ENCODE measurements at places on chromosomes 7 and 10.

DNA sequence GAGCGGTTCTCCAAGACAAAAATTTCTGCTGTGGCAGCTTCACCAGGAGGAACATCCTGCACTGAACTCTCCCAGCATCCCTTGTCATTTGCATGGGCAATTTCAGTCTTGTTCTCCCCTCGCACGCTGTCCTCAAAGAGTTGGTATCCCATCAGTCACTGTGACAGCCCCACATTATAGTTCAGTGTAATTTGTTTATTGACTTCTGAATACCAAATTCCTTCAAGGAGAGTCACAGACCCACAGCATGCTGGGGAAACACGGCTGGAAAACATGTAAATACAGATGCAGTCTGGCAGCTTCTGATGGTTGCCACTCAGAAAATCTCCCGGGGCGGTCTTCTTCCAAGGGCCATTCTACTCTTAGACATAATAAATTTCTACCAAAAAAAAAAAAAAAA is 151.0 kb upstream of the NEBL start:
- DNase-seq, result no peak

DNA sequence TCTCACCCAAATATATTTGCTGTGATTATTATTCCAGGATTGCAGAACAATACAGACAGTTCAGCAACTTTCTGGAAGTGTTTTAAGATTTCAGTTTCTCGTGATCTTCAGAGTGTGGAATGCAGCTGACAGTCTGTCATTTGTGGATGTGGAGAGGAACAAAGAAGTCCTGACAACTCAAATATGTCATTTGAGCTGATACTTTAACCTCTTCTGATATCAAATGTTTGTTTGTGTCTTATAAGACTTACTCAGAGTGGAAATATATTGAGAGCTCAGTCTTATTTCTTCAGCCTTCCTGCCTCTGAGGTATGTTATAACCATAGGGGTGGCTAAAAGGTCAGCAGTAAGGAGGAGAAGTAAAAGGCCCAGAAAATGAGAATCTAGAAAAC is 96.4 kb downstream of the OSBPL3 start:
- DNase-seq, result no peak

DNA sequence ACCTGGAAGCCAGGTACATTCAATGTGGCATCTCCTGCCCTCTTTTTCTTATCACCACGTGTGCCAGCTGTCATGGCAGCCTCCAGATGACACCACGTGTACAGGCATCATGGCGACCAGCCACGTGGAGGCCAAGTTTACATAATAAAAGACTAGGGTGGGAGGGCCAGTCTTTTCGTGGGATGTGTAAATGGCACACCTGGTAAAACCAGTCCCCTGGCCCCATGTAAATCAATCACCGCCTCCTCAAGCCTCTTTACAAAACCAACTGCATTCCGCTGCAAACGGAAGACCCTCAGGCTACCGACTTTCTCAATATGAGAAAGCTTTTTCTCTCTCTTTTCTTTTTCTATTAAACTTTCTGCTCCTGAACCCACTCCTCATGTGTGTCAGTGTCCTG is 65.1 kb upstream of the PHF14 start:
- no peak for DNase-seq

GRCh38 chr7:78399033-78399769 is 600.6 kb downstream of the PHTF2 start:
- DNase-seq, result no peak

- no peak for DNase-seq
Measured at GRCh38 chr10:79375321-79376077, 28.2 kb downstream of the PPIF start.

GRCh38 chr10:126551202-126551601 is 119.3 kb downstream of the C10orf90 start:
- DNase-seq, result no peak

- DNase-seq, result no peak
Measured at GRCh38 chr10:61140765-61141392, 196.9 kb upstream of the RHOBTB1 start.

All from stimulated activated CD8-positive, alpha-beta memory T cell treated with anti-CD3 and anti-CD28 coated beads, Interleukin-7, amount 100 ng/mL, for 1 hour (primary cell).